ENCODE measurements at places on chromosomes 5 and 9.

DNA sequence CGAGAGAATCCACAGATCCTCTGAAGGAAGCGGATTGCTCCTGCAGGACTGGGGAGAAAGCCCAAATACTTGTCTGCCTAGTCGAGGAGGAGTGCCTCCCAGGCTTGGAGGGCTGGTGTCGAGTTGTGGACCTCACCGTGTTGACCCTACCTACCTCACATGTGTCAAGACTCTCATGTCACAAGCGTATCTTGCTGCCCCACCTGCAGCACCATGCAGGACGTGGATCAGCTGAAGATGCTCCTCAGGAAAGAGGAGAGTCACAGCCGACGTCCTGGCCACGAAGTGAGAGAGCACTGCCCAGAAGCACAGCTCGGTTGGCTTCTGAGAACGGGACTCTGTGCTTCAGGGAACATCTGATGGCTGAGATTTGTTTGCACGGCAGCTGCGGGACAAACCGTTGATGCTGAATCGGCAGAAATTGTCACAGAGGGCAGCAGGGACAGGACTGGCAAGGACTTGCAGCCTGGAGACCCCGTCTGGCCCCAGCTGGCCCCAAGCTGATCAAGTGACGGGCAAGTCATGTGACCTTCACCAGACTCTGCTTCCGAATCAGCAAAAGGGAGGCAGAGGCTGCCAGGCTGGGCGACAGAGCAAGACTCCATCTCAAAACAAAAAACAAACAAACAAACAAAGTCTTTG is 119.1 kb upstream of the ITGA1 start:
- no peak for DNase-seq

- DNase-seq = no peak
Observed at GRCh38 chr5:151058891-151059489, 21.8 kb downstream of the TNIP1 start.

DNA sequence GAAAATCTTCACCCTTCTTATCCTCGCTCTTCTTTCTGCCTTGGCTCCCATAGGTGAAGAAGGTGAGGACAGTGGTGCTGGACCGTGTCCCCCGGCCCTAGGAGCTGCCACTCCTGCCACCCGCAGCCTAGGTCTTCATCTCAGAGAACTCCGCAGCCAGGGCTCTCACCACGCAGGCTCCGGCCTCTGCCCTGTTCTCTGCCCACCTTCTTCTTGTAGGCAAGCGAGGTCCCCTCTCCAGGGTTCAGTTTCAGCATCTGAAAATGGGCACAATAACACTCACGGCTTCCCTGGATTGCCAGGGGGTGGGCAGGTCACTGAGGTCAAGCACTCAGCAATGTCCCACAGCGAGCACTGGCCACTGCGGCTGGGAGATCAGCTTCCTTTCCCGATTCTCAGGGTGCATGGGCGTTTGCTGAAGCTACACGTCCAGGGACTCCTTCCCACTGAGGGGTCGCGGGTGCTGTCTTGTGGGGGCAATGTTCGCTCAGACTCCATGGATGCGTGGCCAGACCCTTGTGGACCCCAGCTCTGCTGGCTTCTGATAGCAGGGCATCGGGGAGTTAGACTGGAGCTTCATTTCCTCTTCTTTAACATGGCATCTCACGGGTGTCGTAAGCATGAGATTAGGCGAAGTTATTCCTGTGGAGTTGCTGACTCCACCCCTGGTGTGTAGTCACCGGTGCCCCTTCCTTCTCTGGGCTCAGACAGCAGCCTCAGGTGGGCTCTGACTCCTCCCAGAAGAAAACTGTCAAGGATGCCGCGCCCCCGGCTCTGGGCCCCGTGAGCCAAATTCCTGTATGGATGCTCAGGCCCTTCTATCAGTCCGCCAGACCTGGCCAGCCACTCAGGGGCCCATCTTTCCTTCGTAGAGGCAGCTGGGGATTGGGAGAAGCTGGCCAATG is 145.1 kb upstream of the IRX2 start:
- no peak for DNase-seq

GRCh38 chr9:1125741-1126140 is 75.6 kb downstream of the DMRT2 start:
- no peak for DNase-seq

DNA sequence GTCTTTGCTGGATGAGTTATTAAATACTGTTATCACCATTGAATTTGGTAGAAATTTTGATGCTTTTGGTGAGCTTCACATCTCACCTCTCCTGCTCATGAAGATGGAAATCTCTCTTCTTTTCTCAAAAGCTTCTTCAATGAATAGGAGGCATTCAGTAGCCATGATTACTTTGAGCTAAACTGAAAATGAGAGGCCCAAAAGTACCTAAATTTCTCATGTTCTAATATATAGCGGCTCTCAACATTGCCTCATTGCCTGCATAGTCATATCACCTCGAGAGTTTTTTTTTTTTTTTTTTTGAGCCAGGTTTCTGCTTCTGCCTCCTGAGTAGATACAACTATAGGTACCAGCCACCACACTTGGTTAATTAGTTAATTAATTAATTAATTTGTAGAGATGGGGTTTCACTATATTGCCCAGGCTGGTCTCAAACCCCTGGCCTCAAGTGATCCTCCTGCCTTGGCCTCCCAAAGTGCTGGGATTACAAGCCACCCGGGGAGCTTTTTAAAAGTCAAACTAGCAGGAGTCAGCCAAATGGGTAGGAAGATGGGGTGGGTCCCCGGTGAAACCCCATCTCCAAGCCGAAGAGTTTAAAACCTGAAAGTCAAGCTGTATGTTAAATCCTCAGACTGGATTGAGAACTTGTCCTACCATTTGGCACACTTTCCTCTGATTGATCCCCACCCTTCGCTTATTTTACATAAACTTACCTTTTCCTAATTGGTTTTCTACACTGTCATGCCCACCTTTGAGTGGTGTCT is 169.0 kb downstream of the DOCK2 start:
- no peak for DNase-seq

- DNase-seq = no peak
Observed at GRCh38 chr5:73412597-73412988, 36.0 kb downstream of the FOXD1 start.

GRCh38 chr9:117963493-117964090 is 259.4 kb downstream of the TLR4 start:
- DNase-seq = no peak

- no peak for DNase-seq
Observed at GRCh38 chr5:175517824-175518450, 39.6 kb downstream of the SFXN1 start.

DNA sequence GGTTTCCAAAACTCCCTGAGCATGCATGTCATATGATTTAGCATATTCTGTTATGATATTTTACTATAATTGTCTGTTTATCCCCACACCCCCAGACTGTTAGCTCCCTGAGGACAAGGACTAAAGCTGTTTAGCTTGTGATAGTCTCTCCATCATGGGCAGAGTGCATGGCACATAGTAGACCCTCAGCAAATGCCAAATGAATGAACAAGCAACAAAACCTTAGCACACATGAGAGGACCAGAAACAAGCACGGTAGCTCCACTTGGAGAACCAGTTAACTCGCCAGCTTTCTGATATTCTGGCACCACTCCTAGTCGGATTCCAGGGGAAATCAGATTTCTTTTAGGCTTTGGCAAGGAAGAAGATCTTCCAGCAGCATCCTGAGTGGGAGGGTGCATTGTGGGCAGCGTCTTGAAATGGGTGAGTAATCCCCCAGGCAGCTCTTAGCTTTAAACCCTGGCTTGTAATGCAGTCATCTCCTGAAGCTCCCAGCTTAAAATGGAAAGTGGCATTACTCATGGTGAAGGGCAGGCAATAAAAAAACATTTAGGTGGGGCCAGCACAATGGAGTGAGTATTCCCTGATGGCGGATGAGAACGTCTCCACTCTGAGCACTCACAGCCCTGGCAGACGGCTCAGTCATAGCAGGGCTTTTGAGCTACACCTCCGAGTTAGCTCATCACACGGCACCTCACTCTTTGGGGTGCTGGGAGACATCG is 41.1 kb downstream of the FGF1 start:
- DNase-seq = no peak

DNA sequence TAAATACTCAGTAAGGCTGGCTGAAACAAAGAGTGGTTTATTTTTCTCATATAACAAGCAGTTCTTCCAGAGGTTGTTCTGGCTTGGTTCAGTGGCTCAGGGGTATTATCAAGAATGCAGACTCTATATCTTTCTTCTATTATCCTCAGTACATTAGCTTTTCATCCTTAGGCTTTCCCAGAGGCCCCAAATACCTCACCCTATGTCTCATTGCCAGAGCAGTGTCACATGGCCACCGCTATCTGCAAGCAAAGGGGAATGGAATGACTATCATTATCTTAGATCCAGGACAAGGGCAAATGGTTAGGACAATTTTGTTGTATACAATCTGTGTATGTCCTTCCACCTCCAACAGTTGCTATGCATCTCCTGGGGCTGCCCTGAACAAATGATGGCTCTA is 69.0 kb upstream of the SNX2 start:
- DNase-seq = no peak

DNA sequence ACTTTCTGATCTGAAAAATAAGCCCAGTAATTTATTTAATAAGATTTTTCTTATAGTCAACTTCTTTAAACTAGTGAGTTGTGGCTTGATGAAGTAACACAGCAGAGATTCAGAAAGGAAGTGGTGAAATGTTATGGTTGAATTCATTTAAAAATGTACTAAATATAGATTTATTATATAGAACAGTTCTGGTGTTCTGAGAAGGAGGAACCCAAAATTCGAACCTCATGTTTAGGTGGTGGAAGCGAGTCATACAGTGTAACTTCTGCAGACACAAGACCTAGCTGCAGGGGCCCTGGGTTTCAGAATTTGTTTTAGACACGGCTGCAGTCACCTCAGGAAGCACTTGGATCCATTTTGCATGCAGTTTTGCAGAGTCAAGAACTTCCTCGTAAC is 188.2 kb downstream of the TRIO start:
- DNase-seq = no peak

DNA sequence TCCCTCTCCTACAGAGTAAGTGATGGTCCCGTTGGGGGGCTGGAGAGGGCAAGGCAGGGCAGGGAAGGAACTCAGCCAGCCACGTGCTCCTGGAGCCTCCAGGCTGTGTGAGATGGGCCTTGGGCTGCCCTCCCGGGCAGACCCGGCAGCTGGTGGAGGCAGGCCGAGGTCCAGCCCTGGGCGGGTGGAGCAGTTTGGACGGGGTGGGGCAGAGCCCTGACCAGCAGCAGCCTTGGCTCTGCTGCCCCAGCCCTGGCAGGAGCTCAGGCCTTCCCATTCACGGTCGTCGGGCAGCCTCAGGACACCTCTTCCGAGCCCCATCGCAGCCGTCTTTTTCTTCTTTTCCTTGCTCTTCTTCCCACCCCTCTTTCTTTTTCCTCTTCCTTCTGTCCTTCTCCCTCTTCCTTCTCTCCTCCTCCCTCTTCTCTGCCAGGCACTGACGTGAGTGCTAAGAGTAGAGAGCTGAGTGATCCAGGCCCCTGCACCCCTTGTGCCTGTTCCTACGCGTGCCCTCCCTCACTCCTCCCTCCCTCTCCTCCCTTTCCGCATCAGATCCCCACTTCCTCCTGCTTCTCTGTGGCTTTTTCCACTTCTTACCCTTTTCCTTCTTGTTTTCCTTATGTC is 42.8 kb downstream of the AMBP start:
- DNase-seq = no peak

- no peak for DNase-seq
Observed at GRCh38 chr9:84949258-84949657, 279.7 kb downstream of the NTRK2 start.

DNA sequence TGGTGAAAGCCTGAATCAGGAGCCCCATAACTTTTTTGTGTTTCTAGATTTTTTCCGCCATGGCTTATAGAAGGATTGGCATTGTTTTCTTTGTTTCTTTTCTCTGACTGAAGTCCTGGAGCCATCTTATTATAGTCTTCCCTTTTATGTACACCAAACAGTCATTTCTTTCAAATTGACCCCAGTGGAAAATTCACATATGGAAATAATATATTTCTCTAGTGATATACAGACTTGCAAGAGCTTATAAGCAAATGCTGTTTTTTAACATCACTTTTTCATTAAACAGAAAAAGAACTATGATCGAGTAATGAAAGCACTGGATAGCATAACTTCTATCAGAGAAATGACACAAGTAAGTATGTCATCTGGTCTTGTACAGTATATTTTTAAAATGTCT is 155.6 kb downstream of the PARP8 start:
- DNase-seq = no peak

GRCh38 chr5:79077680-79078365 is 8.3 kb downstream of the BHMT2 start:
- DNase-seq = no peak

GRCh38 chr9:86801246-86801645 is 146.1 kb downstream of the GAS1 start:
- DNase-seq = no peak

GRCh38 chr9:105503881-105504280 is 54.0 kb upstream of the FKTN start:
- no peak for DNase-seq

DNA sequence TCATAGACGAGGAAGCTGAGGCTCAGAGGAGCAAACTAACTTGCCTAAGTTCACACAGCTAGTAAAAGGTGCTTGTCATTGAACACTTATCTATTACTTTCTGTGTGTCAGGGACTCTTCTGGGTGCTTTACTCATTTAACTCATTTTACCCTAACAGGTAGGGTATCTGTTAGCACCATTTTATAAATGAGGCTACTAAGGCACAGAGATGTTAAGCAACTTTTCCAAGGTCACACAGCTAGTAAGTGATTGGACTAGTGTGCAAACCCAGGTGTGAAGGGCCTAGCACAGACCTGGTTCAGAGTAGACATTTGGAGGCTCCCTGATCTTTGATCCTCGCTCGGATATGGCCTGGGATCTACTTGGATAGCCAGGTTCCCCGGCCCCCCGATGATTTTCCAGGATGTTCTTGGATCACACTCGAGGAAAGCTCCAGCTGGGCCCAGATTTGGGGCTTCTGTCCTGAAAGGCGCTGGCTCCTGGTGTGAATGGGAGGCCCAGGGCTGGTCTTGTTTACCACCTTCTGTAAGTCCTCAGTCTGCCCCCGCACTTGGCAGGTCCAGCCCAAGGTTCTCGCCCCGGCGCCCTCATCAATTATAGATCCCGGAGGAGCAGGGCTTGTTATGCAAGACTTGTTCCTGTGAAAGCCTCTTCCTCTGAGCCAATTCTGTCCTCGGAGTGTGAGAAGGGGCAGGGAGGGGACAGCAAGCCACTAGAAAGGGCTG is 37.5 kb downstream of the GSN start:
- DNase-seq = no peak

Data from NCI-H2081 (cell line).